Stimulated activated CD4-positive, alpha-beta T cell treated with anti-CD3 and anti-CD28 coated beads, Interleukin-1b, Interleukin-23, amount 100 ng/mL, for 1 hour (primary cell): ENCODE measurements at places on chromosomes 6 and 20.

DNA sequence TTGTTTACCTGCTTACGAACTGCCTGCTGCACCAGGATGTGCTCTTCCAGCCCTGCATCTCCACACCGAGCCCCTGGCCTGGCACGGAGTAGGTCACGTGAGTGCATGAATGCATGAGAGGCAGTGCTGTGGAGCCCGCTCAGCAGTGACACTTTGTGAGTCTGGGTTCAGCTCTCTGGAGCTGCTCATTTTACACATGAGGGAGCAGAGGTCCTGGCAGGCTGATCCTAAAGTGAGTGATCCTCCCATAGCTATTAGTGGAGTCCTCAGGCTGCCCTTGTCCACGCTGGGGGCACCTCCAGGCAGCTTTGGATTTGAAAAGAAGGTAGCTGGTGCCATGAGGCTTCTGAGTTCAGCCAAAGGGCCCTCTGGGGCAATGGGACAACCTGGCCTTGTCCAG, 64.2 kb downstream of the EDN3 start:
- no peak for DNase-seq

DNA sequence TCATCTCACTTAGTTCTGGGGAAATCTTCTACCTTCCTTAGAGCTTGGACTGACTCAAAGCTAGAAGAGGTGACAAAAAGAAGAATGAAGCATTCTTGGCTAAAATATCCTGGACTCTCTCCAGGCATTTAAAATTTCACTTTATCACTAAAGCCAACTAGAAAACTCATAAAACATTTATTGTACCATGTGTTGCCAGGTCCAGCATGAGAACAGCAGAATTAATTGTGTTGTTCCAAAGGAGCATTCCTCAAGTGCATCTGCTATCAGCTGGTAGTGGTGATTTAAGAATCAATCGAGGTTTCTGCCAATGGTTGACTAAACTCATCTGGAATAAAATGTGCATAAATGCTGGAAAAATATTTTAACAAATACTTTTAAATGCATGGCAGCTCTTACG, 147.3 kb upstream of the SSTR4 start:
- no peak for DNase-seq

- DNase-seq = no peak
Observed at GRCh38 chr20:4065391-4065844, 50.1 kb upstream of the RNF24 start.

DNA sequence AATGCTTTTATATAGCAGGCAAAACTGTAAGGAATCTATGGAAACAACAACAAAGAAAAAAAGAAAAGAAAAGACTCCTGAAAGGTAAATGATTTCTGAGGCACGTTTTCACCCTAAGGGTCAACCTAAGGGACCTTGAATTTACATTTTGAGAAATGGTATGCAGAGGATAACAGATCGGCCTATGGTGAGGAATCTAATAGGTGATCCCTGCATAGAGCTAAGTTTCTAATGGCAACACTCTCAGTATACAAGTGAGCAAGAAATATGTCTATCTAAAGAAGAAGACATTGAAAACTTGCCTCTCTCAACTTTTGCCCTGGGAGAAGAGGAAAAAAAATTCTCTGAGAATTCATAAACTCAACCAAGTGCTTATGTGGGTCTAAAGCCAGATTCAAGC, 18.9 kb upstream of the AKAP7 start:
- DNase-seq = no peak

DNA sequence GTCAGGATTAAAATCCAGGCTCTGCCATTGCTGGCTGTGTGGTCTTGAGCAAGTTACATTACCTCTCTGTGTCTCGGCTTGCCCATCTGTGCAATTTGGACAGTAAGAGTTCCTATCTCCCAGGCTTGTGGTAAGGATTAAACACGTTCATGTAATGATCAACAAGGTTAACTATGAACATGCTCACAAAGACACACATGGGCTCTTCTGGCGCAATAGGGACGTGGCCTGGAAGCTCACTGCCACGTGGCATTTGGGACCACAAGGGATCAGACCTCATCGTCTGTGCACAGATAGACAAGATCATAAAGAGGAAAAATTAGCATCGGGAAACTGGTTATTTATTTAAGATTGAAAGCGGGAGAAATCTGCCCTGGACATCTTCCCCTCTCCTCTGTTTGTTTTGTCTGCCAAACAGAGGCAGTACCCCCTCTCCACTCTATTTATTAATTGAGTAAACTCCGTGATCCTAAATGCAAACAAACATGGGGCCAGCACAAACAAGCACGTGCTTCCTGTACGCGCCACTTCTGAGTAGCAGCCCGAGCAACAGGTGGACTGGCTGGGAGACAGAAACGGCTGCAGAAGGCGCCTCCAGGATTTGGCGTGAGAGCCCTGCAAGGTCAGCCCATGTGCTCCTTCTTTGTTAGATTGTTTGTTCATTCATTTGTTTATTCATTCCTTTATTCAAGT, 95.0 kb downstream of the CDH26 start:
- no peak for DNase-seq

DNA sequence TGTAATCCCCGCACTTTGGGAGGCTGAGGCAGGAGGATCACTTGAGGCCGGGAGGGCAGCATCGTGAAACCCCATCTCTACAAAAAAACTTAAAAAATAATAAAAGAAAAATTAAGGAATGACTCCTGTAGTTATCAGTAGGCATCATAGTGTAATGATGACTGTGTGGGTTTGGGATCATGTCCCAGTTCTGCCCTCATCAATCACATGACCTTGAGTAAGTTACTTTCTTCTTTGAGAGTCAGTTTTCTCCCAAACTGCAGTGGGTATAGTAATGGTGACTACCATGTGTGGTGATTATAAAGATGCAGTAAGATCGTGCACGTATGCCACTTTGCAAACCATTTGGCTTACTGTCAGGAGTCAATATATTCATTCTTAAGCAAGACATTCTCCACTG, 89.2 kb downstream of the TXNDC5 start:
- no peak for DNase-seq

DNA sequence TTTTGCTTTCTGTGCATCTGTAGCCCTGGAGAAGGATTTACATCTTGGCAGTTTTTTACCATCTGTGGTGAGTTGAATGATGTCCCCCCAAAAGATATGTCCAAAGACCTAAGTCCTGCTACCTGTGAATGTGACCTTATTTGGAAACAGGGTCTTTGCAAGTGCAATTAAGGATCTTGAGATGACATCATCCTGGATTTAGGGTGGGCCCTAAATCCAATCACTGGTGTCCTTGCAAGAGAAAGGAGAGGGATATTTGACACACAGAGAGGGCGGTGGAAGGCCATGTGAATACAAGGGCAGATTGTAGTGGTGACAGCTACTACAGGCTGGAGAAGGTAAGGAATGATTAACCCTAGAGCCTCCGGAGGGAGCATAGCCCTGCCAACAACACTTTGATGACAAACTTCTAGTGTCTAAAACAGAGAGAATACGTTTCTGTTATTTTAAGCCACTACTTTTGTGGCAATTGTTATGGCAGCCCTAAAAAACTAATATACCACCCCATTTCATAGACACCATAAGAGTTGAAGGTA, 35.1 kb downstream of the MKKS start:
- DNase-seq = no peak

DNA sequence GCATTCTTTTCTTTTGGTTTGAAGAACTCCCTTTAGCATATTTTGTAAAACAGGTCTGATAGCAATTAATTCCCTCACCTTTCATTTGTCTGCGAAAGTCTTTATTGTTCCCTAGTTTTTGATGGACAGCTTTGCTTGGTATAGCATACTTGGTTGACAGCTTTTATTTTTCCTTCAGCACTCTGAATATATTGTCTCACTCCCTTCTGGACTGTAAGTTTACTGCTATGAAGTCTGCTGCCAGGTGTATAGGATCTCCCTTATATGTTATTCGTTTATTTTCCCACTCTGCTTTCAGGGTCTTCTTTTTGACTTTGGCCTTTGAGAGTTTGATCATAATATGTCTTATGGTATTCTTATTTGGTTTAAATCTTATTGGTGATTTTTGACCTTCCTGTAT, 47.7 kb upstream of the SNAP91 start:
- no peak for DNase-seq

DNA sequence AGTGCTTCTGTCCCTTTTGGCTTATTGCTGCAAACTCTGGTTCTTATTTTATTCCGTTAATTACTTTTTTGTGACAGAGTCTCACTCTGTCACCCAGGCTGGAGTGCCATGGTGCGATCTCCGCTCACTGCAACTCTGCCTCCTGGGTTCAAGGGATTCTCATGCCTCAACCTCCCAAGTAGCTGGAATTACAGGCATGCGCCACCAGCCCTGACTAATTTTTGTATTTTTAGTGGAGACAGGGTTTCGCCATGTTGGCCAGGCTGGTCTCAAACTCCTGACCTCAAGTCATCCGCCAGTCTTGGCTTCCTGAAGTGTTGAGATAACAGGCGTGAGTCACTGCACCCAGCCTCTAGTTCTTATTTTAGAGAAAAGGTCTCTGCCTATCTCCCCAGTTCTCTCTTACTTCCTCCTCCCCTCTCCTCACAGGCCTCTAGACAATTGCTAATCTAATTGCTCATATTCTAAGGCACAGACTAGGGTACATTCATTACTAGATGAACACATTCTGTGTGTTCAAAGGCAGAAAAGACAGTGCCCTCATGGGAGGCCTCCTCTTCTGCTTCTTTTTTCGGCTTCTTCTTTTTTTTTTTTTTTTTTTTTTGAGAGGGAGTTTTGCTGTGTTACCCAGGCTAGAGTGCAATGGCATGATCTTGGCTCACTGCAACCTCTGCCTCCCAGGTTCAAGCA, 27.0 kb downstream of the EDEM2 start:
- DNase-seq = no peak

GRCh38 chr6:11494786-11495564, 42.6 kb upstream of the TMEM170B start:
- no peak for DNase-seq

DNA sequence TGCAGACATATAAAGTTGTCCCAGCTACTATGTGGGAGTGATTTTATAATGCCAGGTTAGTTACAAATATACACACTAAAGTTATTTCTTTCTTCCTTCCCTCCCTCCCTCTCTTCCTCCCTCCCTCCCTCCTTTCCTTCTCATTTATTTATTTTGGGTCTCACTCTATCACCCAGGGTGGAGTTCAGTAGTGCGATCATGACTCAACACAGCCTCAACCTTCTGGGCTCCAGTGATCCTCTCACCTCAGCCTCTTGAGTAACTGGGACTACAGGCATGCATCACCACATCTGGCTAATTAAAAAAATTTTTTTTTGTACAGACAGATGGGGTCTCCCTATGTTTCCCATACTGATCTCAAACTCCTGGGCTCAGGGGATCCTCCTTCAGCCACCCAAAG, 59.2 kb downstream of the PHF20 start:
- DNase-seq = no peak

DNA sequence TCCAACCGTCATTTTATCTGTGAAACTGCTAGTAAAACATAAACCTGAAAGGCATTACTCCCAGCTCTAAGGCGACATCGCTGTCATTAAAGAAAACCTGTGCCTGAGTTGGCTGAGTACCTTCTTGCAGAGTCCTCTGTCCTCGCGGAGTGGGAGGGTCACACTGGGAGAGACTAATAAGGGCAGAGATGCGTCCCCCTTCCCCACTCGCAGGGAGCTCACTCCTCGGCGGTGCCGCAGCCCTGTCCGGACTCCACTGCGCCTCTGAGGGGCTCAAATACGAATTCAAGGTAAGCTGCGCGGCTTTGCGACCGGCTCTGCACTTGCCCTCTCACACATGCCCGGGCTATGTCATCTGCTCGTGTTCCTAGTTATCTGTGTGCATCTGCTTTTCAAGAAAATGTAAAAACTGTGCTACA, at the start of gene COL19A1:
Gene COL19A1, plus strand, starts transcription at position 206 of the 419 bp plus-strand sequence. CDS start 13,012 bp downstream, outside the sequence.
- peak; percentile 5 for DNase-seq

GRCh38 chr20:62751551-62752150, 43.0 kb downstream of the NTSR1 start:
- DNase-seq = no peak

GRCh38 chr20:47392015-47392720, 35.7 kb upstream of the ZMYND8 start:
- no peak for DNase-seq

DNA sequence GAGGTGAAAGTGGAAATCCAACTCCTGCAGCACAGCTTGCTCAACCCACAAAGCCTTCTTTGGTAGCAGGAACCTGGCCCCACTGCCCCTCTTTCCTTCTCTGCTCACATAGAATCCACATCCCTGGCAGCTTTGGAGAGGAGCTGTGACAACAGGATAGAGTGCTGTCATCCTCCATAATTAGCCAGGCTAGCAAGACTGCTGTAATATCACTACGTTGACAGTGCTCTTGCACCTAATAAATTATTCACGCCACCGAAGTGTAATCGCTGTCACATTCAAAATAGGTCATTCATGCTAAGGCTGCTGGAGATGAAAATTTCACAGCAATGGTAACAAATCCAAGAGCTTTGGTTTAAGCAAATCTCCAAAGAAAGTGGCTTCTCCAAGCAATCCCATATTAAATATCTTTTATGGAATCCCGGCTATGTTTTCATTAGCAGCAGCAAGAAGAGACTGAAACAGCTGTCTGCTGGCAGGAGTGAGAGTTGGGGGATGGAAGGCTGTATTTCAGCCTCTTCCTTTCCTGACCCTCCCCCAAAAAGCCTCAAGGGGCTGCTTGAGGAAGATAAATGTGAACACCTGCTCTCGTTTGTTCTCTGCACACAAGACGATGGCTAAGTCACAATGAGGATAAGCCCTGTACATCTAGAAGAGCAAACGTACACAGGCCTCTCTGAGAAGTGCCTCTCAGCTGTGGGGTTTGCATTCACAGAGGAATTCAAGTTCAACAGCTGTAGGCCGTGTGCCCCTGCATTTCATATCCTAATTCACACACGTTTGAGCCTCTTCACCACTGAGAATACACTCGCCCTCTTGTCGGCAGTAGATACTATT, 16.5 kb downstream of the RIPOR2 start:
- DNase-seq = no peak

GRCh38 chr20:15439551-15439950, 1102.1 kb upstream of the FLRT3 start:
- no peak for DNase-seq

- no peak for DNase-seq
Observed at GRCh38 chr6:154962753-154963152, 32.4 kb upstream of the TIAM2 start.

- no peak for DNase-seq
Observed at GRCh38 chr6:50795574-50795973, 23.1 kb upstream of the TFAP2B start.

GRCh38 chr20:37968841-37969401, 64.3 kb downstream of the TTI1 start:
- no peak for DNase-seq

DNA sequence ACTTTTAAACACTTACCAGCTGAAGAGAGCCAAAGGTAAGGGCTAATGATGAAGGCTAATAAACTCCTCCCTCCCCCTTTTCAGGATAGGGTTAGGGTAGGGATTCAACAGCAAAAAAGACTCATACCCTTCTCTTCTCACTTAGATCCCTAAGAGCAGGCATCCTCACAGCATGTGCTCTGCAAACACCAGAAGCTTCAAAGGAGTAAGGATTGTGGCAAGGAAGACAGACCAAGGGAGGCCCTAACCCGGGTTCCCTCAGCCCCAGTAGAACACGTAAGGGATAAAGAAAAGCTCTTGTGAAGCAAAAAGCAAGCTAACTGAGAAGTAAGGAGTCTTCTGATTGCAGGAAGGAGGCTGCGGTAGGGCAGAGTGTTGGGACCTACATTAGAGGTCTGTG, 11.6 kb downstream of the MAP3K7 start:
- no peak for DNase-seq

- peak; percentile 12 for DNase-seq
Observed at GRCh38 chr6:97497713-97498331, 214.8 kb upstream of the MMS22L start.
